ENCODE measurements at places on chromosomes 13 and 19.

GRCh38 chr19:5150902-5151741 is 182.2 kb downstream of the KDM4B start:
- DNase-seq: no peak

- no peak for DNase-seq
Measured at GRCh38 chr13:69755101-69755500, 352.5 kb upstream of the ATXN8OS start.

GRCh38 chr13:46656786-46657185 is 103.8 kb downstream of the LRCH1 start:
- no peak for DNase-seq

- no peak for DNase-seq
Measured at GRCh38 chr19:14786421-14786851, 8.1 kb upstream of the ADGRE2 start.

DNA sequence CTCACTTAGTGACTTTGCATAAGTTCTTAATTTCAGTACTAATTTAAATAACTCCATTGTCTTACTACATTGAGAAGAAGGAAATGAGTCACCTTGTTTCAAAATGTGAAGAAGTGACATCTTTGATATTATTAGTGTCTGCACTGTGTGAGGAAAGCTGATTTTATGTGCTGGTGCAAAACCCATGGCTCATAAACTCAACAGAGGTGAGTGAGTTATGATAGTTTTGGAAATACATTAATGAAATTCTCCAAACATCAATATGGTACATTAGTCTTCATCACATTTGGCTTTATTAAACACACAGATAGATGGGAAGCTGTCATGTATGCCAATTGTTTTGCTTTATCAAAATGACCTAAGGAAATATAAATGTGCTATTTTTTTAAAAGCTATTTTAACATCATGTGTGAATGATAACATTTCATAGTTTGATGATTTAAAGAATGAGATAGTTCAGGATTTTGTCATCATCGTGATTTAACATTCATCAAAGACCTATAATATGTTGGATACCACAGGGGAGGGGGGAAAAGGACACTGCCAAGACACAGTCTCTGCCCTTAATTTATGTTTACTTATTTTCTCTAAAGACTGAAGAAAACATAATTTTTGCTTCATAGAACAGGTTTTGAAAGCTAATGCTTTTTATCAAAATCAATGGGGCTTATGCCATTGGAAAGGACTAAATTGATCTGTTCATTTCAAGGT is 902.3 kb upstream of the SLITRK1 start:
- no peak for DNase-seq

- DNase-seq: no peak
Measured at GRCh38 chr13:34620862-34621261, 321.2 kb upstream of the NBEA start.

DNA sequence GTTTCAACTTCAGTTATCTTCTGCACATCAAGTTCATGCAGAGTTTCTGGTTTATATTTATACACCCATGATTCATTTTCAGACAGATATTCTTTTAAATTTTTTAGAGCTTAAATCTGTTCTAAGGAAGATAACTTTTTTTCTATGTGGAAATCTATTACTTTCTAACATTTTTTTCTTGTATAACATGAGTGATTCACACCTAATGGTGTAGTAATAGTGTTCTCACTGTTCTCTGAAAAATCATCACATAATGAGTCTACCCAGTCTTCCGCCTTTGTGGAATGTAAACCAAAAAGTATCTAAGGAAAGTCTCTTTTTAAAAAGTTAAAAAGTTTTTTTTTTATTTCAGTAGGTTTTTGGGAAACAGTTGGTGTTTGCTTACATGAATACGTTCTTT is 70.8 kb downstream of the FNDC3A start:
- DNase-seq: no peak

DNA sequence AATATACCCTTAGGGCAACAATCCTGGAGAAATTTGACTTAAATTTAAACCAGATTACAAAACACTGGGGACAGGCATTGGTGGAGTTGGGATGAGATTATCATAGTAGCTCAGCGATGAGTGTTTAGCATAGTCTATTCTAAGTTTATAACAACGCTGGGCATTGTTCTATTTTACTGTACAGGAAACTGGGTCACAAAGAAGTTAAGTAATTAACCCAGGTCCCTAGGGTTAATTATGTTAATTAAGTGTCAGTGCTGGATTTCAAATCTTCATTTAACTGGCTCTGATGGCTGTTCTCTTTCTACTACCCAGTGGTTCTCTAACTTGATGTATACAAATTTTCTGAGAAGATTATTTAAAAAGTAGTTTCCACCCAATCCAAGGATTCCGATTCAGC is 388.9 kb downstream of the KCNRG start:
- DNase-seq: no peak

DNA sequence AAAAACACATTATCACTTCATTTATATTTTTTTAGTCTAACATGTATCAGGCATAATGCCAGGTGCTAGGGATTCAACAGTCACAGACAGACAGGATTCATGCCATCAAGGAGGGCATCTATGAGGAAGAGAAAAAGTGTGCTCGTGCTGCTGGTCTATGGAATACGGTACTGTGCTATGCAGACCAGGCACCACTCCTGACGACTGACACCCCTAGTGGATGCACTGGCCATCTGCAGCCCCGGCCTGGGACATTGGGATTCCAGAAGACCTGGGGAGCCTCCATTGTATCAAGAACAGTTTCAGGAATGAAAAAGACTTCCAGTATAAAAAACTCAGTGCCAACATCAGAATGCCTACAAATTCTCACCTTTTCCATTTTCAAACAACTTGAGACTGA is 94.0 kb downstream of the KLF12 start:
- no peak for DNase-seq

DNA sequence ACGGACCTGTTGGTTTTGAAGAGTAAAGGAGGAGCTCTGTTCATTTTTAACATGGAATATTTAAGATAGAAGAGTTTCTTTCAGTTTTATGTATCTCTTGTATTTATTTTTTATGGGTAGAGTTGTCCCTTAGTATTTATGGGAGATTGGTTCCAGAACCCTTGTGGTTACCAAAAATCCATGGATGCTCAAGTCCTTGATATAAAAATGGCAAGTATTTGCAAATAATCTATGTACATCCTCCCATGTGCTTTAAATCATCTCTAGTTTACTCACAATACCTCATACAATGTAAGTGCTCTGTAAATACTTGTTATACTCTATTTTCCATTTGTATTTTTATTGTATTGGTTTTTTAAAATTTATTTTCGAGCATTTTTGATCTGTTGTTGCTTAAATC is 63.1 kb downstream of the TM9SF2 start:
- DNase-seq: no peak

DNA sequence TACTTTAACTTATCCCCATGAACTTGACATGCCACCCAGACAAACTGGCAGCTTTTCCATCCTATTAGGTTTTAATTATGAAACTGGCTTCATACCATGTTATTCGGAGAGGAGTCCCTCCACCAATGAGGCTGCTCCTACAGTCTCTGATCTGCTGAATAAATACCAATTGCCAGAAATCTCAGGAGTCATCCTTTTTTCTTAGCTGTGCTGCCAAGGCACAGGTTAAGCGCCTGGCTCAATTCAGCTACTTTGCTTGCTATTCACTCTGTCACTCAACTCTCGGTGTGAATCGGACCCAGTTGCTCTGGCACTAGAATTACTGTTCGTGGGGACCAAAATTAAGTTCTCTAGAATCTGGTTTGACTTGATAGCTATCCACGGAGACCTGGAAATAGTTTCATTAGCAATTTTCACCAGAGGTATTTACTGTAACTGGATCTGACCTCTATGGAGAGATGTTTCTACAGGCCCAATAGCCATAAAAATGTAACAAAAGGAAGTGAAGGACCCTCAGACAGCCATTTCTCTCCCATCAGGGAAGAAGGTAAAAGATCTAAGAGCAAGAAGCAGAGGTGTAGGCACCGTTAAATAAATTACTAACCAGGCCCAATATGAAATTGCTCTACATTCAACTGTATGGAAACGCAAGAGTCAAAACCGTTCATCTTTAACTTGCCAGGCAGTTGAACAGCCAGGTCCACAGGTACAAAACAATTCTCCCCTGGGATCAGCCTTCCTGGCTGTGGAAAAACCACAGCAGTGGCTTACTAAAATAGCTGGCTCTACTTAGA is 5.4 kb downstream of the ZC3H4 start:
- DNase-seq: no peak

GRCh38 chr13:88456151-88456550 is 785.0 kb downstream of the SLITRK5 start:
- DNase-seq: no peak

DNA sequence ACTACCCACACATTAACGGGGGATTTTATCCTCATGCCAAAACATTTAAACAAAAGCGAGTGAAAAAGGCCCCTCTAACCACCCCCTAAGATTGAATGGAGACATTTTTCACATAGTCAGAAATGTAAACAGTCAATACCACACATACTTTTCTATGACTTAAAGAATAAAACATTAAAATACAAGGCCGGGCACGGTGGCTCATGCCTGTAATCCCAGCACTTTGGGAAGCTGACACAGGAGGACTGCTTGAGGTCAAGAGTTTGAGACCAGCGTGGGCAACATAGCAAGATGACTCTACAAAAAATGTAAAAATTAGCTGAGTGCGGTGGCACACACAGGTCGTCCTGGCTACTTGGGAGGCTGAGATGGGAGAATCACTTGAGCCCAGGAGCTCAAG is 47.3 kb downstream of the MPHOSPH8 start:
- DNase-seq: no peak

DNA sequence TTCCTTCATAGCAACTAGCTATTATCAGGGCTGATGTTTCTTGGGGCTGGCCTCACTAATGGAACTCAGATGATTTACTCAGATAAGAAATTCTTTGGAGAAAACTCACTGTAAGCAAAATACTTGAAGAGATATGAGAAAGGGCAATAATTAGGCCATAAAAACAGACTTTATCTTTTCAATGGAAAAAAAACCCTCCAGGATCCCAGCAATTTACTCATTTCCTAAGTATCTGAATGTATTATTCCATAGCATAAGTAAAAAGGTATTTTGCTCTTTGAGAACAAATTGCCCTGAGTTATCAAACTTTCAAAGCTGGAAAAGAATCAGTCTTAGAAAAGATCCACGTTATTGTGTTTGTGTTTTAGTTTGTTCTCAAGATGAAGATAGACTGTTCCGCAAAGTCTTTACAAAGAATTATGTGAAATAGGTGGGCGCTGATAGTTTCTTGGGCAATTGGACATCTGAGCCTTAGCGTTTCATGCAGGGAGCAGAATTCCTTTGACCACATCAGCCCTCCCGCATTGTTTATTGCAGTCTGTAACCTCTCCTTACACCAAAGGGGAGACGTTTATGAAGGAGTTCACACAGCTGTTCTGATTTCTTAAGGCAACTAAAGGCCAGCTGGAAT is 29.1 kb upstream of the CSNK1A1L start:
- peak; percentile 21 for DNase-seq

DNA sequence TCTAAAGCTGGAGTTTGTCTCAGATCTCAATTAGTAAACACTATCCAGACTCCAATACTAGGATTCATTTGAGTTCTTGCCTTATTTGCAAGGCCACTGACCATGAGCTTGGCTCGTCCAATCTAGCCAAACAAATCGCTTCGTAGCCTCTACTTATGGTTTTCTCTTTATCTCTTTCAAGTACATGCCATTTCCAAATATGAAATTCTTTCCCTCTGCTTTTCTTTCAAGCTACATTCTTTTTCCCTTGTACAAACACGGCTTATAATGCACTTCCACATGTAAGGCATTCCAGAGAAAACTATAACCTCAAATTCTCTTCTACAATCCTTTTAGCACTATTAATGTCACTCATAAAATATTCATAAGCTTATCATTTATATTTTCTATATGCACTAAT is 10.9 kb upstream of the N4BP2L1 start:
- DNase-seq: no peak

DNA sequence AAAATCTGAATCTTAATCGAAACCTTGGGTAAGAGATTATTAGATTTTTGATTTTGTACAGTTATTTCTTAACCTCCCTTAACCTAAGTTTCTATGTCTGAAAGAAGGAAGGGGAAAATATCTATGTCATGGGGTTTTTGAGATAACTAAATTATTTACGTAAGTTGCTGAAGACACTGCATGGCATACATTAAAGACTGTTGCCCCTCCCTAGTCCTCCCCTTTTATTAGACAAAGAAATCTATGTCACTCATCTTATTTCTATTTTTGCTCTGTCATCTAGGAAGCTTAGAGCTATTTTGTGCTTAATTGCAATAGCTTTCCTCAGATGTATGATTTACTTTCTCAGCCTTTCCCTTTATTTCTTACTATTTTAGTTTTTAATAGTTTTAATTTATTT is 15.0 kb downstream of the COG6 start:
- DNase-seq: no peak

GRCh38 chr13:97528518-97528917 is 94.5 kb downstream of the RAP2A start:
- no peak for DNase-seq

DNA sequence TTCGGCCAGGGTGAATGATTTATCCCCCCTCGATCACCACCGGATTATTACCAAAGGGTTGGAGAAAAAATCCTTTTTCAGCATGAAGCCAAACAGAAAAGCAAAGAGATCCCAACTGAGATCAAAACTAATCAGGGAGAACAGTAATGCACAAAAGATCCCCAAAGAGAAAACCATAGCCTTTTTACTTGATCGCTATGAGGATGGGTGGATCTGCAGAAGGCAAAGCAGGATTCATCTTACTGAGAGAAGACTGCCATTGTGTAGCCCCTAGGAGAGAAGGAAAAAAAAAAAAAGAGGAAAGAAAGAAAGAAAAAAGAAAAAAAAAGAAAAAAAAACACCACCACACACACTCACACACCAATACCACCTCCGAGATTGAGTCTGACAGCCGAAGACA is at the start of gene FGF14:
Gene FGF14, minus strand, starts transcription at position 283 of the 400 bp plus-strand sequence.
- DNase-seq: no peak

DNA sequence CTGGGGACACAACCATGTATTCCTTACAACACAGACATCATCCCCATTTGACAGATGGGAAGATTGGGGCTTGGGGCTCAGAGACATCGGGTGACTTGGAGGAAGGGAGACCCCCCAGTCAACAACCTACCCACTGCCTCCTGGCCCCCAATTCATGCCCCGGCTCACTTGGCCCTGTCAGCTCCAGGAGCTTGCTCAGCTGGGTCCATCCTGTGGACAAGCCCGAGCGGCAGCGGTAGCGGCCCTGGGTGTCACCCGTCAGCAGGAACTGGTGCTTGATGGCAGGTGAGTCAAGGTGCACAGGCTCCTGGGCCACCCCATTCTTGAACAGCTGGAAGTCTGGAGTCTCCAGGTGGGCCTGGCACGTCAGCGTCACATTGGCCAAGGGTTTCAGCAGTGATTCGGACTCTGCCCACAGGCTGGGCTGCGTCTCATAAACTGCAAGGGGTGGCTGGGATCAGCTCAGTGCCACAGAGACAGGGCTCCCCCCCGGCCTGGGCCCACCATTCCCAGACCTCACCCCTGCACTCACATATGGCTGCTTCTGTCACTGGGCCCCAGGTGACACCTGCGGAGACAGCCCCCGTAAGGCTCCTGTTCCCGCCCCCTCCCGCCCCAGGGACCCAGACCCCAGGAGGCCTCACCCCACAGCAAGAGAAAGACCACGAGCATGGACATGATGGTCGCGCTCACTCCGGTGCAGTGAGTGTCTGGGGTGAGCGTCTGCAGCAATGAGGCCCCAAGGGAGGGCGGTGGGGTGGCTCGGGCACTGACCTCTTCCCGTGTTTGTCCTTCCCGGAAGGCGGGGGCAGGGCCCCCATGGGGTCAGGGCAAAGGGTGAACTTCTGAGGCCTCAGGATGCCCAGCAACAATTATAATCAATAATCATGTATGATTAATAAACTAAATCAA is at the start of gene A1BG:
Gene A1BG, minus strand, starts transcription at position 733 of the 912 bp plus-strand sequence. Its CDS starts 55 bp downstream, at position 678.
- no peak for DNase-seq

Measured in brain pericyte (primary cell).